Erythroblast (primary cell): ENCODE measurements at places on chromosomes 6 and 20.

- DNase-seq: no peak
These were observed 137.5 kb upstream of the BACH2 start for GRCh38 chr6:90434094-90434493.

DNA sequence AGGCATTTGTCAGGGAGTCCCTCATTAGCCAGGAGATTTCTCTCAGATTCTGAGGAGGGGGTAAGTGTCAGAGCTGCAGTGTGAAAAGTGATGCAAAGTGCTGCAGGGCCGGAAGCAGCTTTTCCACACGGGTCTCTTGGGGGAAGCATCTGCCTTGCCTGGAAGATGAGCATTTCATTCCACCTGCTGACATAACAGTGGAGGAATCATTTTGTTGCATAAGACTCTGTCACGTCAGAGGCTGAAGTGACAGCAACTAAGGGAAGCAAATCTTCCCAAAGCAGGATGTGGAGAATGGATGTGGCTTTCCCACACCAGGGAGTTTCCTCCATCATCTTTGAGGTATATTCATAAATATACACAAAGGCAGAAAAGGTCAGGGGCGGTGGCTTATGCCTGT, 22.8 kb downstream of the DCBLD1 start:
- DNase-seq: no peak

DNA sequence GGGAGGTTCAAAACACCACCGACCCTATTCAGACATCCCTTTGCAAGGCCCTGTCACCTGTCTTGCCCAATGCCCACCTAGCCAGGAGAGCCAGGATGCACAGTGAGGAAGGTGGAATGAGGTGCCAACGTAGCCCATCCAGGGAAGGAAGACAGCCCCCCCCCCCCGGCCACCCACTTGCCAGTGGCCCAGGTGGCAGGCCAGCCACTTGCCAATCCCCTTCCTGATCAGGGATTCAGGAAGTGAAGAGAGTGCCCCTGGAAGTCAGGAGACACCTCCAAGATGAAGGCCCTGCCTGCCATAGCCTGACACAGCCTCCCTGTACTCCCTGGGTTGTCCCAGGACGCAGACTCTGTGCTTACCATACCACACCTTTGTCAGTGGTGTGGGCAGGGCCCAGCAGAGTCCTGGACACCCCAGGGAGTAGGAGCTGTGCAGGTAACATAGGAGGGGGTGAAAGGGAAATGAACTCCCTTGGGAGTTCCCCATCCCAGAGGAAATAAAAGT, 54.7 kb downstream of the MRPL14 start:
- DNase-seq: no peak

GRCh38 chr20:14790771-14791620, 453.6 kb upstream of the FLRT3 start:
- DNase-seq: no peak

- DNase-seq: no peak
These were observed 93.3 kb downstream of the ADGRB3 start for GRCh38 chr6:68728159-68728979.

GRCh38 chr6:19327661-19328060, 509.5 kb upstream of the ID4 start:
- DNase-seq: no peak

DNA sequence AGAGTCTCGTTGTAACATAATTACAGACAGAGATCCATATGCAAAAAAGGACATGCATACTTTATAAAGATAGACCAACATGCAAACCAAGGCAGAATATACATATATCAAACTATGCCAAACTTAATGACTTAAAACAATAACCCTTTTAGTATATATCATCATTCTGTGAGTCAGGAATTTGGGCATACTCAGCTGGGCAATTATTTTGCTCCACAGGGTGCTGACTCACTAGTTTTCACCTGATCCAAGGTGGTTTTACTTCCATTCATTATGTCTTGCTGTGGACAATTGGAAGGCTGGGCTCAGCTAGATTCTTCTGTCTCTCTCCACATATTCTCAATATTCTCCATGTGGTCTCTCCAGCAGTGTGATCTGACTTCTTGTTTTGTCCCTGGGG, 41.2 kb upstream of the RNF146 start:
- DNase-seq: no peak
